Activated CD4-positive, alpha-beta T cell treated with anti-CD3 and anti-CD28 coated beads for 36 hours (primary cell): ENCODE measurements at places on chromosomes 1 and 21. TPM values are rescaled to one million over a fixed set of nuclear protein-coding genes. Genes with fewer than 3 reads are reported as not detected.

DNA sequence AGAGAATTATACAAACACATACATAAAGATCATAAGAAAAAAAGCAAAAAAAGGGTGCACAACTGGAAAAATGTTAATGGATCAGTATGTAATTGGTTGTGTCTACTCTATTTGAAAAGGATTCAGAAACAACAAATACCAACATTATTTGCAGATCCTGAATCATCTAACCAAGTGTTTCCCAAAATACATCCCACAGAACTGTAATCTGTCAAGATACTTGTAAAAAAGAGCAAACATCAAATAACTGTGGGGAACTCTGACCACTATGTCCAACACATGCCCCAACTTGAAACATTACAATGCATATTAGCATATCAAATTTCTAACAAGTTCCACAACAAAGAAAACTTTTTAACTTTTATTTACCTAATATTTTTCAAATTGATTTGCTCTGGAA lies 22.6 kb downstream of the ANKRD13C start:
- no peak for DNase-seq

GRCh38 chr1:54653036-54653435 lies 11.4 kb downstream of the MROH7 start:
- no peak for DNase-seq

Gene OR2T29
- total RNA-seq: not detected

Gene AMY1A
- total RNA-seq: not detected
